ENCODE measurements at places on chromosomes 4 and X.

GRCh38 chr4:84239278-84239845, 259.7 kb downstream of the NKX6-1 start:
- DNase-seq: no peak

GRCh38 chrX:45711231-45711630, 510.6 kb upstream of the DIPK2B start:
- no peak for DNase-seq

- DNase-seq: no peak
Observed at GRCh38 chrX:130260316-130260715, 8.4 kb downstream of the ZNF280C start.

GRCh38 chr4:153413842-153414241, 52.3 kb upstream of the TMEM131L start:
- DNase-seq: no peak

DNA sequence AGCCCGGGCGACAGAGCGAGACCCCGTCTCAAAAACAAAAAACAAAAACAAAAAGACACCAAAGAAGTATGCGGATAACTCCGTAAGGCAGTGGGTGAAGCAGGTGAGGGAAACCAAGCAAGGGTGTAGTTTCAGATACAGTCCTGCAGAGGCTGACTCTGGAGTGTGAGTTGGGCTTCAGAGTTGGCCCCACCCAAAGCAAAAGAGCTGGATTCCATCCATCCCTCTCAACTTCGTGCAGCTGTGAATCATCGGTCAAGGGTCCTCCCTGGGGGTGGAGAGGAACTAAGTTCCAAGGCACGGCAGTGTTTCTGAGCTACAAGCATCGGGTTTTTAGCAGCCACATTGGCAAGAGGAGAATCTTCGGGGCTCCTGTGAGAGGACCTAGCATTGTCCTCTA, 43.9 kb upstream of the FAM9A start:
- no peak for DNase-seq

- DNase-seq: no peak
Observed at GRCh38 chrX:46506076-46506475, 39.1 kb downstream of the ZNF674 start.

DNA sequence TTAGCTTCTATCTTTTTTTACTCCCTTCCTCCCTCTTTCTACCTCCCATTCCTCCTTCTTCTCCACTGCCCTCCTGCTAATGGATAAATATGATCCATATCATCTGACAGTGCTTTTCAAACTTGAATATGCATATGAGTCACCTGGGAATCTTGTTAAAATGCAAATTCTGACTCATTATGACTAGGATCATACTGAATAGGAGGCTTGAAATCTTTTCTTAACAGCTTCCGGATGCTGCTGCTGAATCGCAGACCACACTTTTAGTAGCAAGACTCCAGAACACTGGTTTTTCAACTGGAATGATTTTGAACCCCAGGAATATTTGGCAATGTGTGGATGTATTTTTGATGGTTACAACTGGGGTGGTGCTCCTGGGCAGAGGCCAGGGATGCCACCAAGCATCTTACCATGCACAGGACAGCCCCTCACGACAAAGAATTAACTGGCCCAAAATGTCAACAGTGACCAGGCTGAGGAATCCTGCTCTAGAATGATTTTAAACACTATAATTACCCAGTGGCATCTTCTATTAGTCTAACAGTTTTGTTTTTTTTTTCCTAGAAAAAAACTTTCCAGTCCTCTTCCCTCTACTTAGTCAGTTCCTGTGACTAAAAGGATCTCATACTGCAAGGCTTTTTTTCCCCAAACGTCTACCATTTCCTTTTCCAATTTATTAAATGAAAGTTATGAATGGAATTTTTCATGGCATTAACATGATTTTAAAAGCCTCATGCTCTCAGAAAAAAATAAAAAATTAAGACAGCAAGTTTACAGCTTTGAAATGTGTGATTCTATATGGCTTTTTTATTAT, 10.6 kb upstream of the PYURF start:
- DNase-seq: no peak

DNA sequence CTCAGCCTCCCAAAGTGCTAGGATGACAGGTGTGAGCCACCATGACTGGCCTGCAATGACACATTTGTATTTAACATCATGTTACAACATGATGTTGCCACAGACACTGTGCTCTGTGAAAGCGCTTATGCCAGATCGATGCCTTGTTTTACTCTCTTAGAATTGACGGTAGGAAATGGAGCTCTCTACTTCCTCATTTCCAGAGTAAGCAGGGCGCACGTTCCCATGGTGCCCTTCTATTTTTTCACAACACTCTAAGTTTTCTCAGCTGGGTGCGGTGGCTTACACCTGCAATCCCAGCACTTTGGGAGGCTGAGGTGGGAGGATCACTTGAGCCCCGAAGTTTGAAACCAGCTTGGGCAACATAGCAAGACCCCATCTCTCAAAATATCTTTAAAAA, 60.7 kb upstream of the DHRSX start:
- no peak for DNase-seq

GRCh38 chr4:159296061-159296460, 193.2 kb downstream of the RAPGEF2 start:
- no peak for DNase-seq

GRCh38 chrX:111133389-111133788, 37.4 kb downstream of the PAK3 start:
- DNase-seq: no peak

DNA sequence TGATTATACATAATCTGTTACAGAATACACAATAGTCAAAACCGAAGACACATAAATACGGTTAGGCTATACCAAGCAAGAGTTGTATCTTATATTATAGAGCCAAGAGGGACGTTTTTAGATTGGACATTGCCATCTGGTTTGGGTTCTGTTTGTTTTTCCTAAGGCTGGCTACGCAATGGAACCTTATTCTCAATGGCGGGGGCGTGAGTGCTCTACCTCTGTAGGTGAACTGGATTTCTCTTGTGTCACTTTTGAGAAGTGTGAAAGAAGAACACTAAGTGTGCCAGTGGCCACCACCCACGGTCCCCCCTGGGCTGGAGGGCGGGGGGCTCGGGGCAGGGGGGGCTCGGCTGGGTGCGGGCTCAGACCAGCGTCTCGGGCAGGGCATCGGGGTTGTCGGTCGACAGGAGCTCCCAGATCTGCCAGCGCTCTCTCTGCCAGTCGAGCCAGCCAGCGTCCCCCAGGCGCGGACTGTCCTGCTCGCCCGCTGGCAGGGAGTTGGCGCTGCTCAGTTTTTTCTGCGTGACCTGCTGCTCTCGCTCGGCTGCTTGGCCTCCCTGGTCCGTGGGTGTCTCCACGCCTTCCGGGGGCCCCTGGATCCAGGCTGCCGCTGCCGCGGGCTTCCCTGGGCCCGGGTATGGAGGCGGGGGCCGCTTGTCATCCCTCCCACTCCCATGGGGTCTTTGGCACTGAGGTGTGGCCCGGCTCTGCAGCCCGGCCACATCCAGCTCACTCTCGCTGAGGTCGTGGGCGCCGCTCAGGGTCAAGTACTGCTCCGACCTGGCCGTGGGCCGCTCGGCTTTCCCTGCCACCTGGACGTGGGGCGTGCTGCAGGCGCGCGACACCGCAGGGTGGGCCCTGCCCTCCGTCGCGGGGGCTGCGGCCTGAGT, 27.6 kb downstream of the HCCS start:
- no peak for DNase-seq

DNA sequence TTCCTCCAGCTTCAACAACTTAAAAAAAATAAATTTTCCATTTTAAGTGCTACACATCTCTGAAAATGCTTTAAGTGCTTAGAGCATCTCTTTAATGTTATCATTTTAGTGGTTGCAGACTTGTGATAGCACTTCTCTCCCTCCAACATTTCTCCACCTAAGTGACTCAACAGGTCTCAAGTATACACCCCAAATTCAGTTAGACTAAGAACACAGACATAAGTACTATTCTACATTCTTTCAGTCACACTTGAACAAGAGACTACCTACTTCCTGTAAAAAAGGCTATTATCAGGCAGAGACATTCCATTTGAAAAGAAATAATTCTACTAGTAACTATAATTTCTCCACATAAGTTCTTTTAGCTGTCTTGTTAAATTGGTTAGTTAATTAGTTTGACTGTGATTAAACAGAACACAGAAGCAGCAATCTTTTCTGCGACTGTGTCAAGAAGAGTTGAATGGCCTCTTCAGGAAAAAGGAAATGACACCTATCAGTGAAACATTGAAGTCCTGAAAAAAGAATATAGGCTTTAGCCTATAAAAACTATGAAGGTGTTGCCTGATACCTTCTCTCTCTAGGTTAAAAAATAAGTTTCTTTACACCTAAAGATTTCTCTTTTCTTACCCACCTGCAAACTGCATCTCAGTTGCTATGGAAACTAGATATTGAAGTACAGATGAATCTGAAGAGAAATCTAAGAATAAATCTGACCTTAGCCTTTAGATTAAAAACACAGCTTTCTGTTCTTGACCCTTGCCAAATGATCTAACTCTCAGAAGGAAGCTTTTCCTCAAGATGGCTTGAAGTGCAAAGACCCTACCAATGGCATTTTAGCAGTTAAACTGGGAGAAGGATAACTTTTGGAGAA, 18.0 kb downstream of the NAF1 start:
- no peak for DNase-seq

DNA sequence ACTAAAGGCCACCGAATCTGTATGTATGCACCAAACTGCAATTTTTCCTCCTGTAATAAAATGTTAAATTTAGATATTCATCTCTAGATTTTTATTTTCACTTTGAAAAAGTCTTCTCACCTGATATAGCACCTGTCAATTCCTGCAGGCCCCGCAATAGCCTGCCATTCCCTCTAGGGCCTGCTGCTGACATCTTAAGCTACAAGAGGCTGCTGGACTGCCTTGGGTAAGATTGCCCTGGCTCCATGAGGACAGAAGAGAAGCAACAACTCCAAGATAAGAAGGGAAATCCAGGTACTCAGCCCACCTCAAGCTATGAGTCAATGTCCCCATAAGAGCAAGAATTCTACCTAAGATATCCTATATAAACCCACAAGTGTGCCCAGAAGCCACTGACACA, 230.2 kb upstream of the AGTR2 start:
- no peak for DNase-seq

- no peak for DNase-seq
Observed at GRCh38 chrX:132181364-132181763, 37.9 kb downstream of the RAP2C start.

- no peak for DNase-seq
Observed at GRCh38 chr4:101421386-101421785, 74.1 kb upstream of the PPP3CA start.

- DNase-seq: peak; percentile 55
Observed at GRCh38 chr4:40990236-40990898, 224.0 kb downstream of the APBB2 start.

DNA sequence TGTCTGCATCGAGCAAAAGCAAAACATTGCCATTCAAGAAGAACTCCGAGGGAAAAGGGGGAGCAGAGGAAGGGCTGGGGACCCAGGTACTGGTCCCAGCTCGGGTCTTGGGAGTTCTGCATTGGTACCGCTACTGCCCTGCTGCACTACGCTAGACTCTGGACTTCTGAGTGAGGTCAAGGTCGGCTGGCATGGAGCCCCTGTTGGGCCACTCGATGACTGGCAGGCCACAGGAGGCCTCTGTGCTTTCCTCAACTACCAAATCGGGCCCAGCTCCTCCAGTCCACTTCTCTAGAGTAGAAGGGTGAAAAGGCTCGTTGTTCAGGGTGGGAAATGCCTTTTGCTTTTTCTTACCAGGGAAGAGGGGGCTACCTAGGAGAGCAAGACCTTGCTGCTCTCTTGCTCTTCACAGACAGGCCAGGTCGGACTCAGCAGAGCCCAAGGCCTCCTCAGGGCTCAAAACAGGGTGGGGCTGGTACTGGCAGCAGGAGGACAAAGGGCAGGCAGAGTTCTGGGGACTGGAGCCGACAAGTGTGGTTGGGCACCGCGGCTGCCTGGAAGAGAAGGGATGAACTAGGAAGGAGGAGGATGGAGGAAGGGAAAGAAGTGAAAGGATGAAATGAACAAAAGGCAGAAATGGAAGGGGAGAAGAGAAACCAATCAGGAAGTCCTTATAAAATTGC, 8.9 kb upstream of the IRAK1 start:
- DNase-seq: no peak

DNA sequence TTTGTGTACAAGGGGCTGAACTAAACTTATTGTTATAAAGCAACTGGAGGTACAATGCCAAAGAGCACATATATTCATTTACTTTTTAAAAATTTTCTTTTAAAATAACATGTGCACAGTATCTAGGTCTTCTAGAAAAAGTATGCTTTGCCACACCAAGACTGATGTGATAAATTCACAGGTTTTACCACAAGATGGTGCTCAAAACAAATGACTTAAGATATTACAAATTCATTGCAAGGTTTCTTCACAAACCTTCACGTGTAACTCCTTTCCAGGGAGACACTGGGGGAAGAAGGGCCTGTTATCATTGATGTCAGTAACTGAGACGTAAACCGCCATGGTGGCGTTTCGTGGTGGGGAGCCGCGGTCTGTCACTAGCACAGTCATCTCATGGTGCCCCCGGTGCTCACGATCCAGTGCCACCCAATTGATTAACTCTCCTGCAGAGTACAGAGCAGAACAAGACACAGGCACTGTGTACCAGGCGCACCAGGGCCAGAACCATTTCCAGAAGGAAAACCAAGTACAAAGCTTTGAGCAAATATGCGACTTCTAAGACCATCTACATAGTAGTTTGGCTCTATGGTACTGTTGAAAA, 162.2 kb downstream of the DCHS2 start:
- DNase-seq: no peak

Measured in GM12864 (cell line).